ENCODE measurements at places on chromosomes 7 and 10.

DNA sequence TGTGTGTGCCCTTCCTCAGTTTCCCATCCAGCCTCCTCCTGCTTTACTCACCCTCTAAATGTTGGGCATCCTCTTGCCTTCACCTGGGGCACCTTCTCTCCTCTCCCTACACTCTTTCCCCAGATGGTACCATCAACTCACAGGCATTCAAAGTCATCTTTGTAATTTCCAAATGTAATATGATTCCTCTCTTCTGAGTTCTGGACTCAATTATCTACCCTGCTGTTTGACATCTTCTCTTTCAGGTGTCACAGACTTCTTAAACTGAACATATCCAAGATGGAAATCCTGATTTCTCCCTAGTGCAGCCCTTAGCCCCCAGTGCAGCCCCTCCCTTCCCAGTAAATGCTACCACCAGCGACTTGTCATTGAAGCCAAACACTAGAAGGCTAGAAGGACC lies 422.8 kb downstream of the KCNMA1 start:
- DNase-seq, result no peak

- DNase-seq, result peak; percentile 70
Observed at GRCh38 chr7:74061840-74062539, 21.6 kb upstream of the LIMK1 start.

DNA sequence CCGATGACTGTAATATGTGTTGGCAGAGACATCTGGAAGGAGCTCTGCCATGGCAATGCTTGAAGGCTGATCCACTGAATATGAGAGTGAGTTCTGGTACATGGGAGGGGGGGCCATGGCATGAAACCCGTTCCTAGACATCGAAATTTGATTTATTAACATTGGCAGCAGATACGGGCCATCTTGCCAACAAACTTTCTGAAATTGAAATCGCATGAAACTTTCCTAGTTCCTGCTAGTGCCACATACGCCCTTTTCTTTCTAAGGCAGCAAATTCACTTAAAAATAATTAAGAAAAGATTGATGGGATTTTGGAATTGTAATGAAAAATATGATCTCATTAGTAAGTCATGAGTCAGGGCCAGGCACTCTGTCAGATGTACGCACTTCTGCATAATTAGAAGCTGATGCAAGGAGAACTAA lies 91.8 kb upstream of the KMT2C start:
- DNase-seq, result no peak

DNA sequence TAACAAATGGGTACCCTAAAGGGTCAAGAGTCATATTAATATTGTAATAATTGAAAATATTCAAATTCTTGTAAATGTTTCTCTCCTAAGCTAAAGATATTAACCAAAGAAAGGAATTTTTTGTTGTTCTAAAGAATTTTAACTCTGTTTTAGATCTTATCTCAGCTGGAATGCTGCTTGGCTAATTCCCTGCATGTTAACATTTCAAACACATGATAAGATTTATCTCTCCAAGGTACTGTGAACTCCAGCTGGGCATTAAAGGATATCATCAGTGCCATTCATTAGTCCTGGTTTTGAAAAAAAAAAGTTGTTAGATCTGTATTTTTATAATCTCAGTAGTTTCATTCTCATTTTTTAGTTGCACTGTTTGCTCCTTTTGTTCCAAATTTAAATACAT lies 76.9 kb downstream of the MAPK8 start:
- no peak for DNase-seq

GRCh38 chr10:105974803-105975456 lies 1189.6 kb downstream of the SORCS1 start:
- DNase-seq, result no peak

DNA sequence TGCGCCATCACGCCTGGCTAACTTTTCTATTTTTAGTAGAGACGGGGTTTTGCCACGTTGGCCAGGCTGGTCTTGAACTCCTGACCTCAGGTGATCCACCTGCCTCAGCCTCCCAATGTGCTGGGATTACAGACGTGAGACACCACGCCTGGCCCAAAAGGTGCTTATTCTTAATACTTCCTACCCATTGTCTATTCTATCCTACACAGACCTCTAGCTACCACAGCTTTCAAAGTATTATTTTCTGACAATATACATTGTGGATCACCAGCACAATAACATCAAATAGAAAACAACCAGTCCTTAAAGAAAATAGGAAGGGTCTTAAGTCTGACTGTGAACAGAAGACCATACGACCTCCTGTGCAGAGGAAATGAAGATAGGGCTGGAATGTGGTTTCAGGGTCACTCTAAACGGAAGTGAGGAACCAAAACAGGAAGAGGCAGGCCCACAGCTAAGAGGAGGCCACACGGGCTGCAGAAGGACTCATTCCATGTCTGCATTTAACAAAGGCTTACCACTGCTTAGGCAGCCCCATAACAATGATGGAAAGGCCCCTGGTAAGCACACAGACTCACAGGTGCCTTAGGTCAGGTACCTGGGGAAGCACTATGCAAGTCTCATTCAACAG lies 115.2 kb downstream of the ZFAND4 start:
- no peak for DNase-seq

DNA sequence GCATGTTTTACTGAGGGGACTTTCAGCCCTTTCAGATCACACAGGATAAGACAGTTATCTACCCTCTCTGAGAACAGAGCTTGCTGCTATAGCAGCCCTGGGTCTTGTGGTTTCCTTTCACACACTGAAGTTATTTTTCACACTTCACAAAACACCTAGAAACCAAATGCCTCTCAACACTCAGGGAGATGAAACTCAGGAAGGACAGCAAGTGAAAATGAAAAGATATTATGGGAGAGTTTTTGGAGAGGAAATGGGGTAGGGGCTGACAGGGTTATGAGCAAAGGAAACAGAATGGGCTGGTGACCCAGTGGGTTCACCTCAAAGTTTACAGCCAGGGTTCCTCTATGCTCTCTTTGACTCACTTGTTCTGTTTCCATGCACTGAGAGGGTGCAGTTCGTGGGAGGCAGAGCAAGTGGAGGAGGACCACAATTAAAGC lies 17.0 kb upstream of the GIMAP2 start:
- peak; percentile 41 for DNase-seq

- DNase-seq, result no peak
Observed at GRCh38 chr10:87603196-87603595, 56.5 kb upstream of the PAPSS2 start.

DNA sequence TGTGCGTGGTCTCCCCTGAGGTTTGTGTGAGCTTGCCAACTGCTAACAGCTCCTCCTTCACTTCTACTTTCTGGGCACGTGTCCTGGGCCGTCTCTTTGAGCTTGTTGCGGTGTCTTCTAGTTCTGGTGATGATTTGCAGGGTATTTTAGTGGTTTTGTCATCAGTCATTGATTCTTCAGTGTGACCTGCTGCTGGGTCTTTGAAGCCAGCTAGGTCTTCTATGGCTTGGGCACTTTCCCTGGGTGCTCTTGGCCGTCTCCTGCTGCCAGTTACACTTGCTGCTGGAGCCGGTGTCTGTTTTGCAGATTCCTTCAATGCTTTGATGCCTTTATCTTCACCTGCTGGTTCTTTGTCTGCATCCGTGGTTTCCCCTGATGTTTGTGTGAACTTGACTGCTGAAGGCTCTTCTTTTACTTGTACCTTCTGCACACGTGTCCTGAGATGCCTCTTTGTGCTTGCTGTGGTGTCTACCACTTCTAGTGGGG lies 23.0 kb downstream of the MKI67 start:
- no peak for DNase-seq

- no peak for DNase-seq
Observed at GRCh38 chr7:2222516-2222915, 10.2 kb downstream of the MAD1L1 start.

DNA sequence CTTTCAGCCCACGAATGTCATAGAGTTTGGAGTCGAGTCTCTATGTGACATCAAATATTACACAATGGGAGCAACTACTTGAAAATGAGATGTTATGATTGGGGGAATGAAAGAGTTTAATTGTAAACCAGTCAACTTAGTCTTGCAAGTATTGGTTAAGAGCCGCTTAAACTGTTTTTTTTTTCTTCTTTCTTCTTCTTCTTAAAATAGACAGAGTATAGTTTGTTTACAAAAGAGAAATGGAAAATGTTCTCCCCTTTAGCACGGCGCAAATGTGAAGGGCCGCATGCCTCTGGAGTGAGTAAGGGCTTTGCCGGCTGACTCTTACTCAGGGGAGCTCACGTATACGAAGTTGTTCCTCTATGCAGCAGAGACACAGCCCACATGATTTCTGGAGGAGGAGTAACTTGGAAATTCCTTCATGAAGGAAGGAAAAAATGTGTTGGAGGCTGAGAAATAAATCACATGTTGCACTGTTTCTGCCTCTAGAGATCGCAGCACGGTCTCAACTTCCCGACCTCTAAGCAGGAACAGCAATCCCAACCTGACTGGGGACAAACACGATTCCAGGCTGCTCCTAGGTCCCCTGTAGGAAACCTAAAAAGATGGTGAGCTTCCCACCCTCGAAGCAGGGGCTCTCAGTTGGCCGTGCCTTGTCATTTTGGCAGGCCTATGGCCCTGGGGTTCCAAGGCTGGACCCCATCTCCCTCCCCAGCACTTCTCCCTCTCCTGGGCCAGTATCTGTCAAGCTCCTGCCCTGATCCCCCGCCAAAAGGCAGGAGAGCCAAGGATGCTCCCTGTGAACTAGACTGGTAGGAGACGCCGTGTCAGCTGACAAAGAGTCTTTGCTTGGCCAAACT lies 44.8 kb downstream of the MYOF start:
- DNase-seq, result no peak

GRCh38 chr7:2312267-2312929 lies 1.8 kb downstream of the SNX8 start:
- DNase-seq, result no peak

DNA sequence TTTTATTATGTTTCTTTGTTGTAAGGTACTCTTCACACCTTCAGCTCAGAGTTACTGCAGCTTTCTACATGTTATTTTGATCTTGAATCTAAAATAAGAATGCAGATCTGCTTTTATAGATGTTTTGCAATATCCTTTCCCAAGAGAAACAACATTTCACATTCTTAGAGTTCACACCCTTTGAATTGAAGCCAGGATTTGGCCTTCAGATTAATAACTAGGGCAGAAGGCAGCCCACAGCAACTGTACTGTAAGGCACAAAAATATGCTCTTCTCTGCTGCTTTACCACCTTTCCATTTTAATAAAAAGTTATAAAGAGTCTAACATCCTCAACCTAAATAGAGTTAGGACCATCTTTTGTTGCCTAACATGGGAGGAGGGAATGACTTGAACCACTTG lies 224.7 kb downstream of the LHFPL3 start:
- no peak for DNase-seq

GRCh38 chr10:68625316-68625921 lies 65.3 kb downstream of the TET1 start:
- no peak for DNase-seq
